ENCODE measurements at places on chromosomes 5 and 9.

DNA sequence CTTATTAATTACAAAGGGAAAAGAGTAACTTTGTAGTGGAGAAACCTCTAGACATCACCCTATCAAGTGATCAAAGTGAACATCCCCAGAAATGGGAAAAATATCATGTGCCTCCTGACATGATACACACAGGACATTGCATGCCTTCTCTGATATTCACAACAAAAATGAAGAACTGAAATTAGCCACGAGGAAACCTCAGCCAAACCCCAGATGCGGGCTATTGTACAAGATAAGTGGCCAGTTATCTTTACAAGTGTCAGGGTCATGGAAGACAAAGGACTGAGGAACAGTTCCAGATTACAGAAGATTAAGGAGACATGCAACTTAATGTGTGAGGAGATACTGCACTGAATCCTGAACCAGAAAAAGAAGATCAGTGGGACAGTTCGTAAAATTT, 23.8 kb upstream of the NPM1 start:
- no peak for DNase-seq

DNA sequence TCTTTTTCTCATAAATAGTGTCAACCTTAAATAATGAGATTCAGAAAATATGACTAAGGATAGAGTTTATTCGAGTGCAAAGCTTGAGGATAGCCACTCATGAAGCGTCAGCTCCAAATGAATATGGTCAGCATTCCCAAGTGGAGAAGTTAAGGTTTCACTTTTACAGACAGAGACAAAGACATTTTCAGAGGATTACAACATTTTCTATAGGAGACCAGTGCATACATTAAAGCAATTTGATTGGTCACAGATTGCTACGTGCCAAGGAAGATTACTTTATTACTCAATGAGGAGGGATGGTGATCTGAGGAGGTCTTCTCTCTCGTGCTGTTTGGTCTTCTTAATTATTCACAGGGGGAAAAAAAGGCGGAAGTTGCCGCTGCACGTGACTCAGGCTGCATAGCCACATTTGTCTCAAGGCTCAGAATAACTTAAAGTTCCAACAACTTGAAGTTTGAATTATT, 60.1 kb upstream of the SPATA31C2 start:
- DNase-seq: no peak

GRCh38 chr5:150461231-150461630, 11.7 kb upstream of the RPS14 start:
- DNase-seq: no peak

GRCh38 chr5:113084402-113085083, 107.9 kb downstream of the DCP2 start:
- no peak for DNase-seq

GRCh38 chr9:96141128-96141474, 160.9 kb downstream of the HSD17B3 start:
- no peak for DNase-seq

DNA sequence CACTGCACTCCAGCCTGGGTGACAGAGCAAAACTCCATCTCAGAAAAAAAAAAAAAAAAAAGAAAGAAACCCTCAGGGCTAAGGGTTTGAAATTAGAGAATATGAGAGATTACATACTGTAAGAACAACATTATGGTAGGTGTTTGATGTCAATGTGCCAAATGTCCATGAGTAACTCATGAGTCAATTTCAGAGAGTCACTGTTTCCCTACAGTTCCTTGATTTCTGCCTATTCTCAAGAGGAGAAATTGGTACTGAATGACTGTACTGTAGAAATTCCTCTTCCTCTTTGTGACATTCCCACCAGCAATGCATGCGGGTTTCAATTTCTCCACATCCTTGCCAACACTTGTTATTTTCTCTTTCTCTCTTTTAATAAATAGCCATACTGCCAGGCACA, 35.2 kb downstream of the MARVELD2 start:
- DNase-seq: no peak

GRCh38 chr9:130870491-130871381, 25.9 kb downstream of the QRFP start:
- DNase-seq: no peak

DNA sequence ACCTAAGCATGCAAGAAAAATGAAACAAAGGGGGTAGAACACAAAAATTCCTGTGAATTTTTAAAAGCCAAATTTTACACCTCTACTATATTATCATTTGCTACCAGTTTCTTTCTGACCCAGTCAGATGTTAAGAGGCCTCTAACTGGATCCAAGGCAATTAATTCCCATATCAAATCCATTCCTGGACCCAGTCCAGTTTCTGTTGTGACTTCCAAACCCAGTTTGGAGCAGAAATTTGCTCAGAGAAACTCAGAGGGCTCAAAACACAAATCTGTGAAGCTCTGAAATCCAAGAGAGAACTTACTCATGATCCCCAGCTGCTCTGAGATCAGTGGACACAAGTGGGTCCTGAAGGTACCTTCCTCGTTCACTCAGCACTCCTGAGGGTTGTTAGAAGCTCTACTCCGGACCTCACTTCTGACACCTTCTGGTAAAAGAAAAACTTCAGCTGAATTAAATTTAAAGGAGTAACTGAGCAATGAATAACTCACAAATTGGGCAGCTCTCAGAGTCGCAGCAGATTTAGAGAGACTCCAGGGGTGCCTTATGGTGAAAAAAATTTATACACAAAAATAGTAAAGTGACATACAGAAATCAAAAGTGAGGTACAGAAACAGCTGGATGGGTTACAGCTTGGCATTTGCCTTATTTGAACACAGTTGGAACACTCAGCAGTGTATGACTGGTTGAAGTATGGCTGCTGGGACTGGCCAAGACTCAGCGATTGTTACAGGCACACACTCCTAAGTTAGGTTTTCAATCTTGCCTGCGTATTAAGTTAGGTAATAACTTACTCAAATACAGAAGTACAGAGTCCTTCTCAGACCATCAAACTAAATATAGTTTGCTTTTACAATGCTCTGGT, 32.4 kb downstream of the INSL4 start:
- DNase-seq: no peak

DNA sequence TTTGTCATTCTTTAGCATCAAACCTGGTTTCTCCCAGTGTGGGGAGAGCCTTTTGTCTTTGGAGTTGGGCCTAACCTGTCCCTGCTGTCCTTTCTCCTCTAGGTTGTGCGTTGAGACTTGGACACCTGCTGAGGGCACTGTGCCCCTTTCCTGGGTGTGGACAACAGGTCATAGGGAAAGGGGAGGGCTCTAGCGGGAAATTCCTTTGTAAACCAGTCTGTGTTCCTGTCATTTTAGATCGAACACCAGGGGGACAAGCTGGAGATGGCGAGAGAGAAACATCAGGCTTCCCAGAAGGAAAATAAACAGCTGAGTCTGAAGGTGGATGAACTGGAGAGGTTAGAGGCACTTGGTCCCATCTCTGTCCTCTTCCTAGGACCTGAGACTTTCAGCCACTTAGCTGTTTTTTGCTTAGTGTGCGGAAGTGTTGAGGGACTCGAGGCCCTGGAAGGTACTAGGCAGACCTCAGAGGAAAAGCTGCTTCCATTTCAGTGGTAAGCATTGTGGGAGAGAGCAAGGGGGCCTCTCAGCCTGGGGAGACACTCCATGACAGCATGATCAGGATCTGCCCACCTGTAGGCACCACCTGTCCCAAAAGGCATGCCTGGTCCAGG, 8.6 kb upstream of the GLE1 start:
- DNase-seq: no peak

DNA sequence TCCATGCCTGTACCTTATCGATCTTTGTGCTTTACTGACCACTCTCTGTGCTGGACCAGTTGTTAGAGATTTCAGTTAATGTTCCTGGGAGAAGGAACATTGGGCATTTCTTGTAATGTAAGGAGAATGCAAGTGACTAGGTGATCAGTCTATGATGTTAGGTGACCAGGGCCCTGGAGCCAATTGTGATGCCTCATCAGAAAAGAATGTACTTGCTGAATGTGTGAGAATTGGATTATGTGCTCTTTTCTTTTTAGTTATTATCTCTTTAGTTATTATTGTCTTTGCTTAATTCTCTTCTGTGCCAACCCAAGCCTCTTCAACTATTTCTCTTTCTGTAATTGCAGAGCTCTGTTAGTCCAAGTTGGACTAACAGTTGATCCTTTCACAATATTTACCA, 92.9 kb downstream of the LRRC70 start:
- no peak for DNase-seq

DNA sequence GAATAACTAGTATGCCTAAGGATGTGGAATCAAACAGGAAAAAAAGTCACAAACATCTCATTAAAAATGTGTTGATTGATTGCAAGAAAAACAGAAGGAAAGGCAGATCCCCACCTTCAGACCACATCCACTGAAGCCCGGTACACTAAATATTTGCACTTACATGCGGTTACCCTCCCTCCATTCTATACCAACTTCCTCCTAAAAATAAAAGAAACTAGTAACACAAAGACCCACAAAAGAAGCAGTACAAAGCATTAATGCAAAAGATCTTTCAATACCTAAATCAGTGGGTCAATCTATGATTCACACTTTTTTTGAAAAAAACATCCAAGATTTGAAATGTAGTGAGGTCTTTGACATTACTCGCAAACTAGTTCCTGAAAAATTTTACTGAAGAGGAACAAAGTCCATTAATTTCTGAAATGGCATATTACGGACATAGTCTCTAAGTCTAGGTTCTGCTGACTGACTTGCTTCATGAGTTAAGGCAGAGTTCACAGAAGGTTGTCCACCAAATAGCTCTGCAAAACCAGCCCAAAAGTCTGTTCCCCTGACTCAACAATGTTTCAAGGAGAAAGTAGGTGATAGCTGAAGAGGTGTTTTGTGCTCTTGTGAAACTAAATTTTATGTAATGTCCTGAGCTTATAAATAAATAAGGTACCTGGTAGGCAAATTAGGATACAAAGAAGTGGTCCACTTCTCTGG, 100.7 kb downstream of the PAM start:
- DNase-seq: no peak

DNA sequence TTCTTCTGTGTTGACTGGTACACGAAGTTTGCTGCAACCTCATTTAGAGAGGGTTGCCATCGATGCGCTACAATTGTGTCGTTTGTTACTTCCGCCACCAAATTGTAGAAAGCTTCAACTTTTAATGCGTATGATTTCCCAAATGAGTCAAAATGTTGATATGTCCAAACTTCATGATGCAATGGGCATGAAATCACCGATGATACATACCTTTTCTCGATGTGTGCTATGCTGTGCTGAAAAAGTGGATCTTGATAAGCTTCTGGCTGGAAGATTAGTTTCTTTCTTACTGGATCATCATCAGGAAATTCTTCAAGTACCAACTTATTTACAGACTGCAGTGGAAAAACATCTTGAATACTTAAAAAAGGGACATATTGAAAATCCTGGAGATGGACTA, 65.7 kb downstream of the TMEM38B start:
- no peak for DNase-seq

GRCh38 chr5:109304309-109304708, 105.5 kb downstream of the PJA2 start:
- no peak for DNase-seq

DNA sequence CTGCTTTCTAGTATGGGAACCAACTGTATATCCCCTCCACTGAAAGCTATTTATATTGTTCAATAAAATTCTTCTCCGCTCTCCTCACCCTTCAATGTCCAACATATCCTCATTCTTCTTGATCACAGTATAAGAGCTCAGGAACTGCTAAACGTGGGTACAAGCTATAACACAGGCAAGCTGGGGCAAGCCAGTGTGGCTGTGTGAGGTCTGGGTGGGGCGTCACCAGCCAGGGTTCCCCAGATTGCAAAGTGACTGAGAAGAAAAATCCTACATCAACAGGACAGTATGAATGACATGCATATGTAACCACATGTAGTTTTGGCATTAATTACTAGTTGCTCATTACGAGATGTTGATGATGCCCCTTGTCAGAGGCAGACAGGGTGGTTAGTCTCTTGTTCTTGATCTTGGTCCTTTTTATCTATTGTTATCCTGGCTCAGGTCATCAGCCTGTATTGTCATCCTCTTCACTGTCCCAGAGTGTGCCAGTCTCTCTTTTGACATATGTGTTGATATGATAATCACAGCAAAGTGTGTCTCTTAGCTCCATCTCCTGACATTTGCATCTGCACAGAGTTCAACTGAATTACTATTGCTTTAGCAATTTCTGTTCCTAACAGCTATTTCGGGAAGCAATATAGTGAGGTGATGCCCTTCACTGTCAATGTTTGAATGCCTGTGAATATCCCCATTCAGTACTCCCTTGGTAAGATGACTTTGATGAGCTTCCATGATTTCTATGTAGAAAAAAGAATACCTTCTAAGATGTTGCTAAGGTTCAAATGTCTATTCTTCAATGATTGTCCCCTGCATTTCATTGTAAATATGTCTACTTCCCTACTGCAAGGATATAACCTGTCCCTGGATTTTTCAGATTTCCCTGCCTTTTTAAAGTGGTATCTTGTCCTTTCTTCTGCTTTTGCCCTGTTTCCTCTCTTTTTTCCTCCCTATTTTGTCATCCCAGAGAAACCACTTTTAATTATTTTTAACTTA, 140.3 kb downstream of the MAT2B start:
- DNase-seq: no peak

DNA sequence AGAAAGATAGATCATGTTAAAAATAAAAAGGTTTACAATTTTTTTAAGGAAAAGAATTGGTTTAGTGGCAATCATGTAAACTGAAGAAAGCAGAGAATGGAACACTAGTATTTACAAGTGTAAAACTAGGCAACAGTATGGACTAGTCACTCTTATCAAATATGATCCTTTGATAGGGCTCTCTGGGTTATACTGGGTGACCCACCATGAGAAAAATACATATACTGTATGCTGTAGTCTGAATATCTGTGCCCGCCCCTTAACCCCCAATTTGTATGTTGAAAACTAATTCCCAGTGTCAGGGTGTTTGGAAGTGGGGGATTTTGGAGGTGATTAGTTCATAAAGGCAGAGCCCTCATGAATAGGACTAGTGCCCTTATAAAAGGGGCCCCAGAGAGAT, 236.8 kb upstream of the TARS1 start:
- DNase-seq: no peak

DNA sequence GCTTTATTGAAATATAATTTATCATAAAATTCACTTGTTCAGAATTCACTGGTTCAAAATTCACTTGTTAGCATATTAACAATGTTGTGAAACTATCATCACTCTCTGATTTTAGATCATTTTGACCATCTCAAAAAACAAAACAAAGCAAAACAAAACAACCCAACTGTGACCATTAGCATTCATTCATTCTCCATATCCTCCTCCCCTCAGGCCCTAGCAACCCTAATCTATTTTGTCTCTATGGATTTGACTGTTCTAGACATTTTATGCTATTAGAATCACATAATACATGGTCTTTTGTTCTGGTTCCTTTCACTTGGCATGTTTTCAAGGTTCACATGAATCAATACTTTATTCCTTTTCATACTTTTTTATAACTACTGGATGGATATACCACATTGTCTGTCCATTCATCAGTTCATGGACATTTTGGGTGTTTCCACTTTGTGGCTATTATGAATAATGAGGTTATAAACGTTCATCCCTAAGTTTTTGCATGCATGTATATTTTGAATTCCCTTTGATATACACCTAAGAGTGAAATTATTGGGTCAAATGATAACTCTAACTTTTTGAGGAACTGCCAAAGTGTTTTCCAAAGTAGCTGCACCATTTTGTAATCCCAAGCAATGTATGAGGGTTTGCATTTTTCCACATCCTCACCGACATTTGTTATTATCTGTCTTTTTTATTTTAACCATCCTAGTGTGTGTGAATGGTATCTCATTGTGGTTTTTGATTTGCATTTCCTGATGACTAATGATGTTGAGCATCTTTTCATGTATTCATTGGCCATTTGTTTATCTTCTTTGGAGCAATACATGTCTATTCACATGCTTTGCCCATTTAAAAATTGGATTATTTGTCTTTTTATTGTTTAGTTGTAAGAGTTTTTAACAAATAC, 304.1 kb downstream of the SH3GL2 start:
- no peak for DNase-seq

- DNase-seq: peak; percentile 12
Observed at GRCh38 chr5:140113180-140113698, 670 bp upstream of the PURA start.
